Adipocyte (in vitro differentiated cells): ENCODE measurements at places on chromosomes 11 and 22.

GRCh38 chr11:15451713-15452112, 337.0 kb downstream of the INSC start:
- no peak for DNase-seq

DNA sequence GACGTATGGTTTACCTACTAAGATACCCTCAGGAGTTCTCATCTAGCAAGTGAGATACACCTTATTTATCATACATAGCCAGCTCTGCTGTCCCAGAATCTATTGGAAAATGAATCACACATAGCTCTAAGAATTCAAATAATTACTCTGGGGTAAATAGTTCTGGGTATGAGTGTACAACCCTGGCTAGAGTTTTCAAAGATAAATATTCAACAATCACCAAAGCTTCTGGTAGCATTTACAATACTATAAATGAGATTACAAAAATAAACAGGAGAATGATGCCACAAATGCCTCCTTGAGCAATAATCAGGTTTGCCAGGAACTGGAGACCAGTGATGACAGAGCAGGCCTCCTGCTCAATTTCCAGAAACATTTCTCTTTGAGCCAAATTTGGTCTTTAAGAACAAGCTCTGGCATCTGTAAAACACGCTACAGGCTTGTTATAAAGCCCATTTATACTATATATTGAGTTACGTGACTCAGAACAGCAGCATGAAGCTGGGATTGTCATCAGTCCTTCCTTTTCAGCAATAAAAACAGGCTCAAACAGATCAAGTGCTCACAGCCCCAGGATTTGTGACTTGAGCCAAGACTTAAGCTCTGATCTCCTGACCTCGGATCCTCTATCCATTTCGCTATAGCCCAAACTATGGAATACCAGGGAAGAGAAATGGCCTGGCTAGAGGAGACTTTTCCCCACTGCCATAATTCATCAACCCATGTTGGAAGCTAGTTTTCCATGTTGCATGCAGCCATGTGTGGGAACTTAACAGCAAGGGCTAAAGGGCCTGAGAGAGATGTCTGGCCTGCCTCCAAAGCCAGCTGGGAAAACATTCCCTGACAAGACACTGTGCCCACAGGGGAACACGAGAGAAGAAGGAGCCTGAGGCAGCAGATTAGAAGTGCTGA, 19.7 kb downstream of the RAB30 start:
- DNase-seq = peak; percentile 97

DNA sequence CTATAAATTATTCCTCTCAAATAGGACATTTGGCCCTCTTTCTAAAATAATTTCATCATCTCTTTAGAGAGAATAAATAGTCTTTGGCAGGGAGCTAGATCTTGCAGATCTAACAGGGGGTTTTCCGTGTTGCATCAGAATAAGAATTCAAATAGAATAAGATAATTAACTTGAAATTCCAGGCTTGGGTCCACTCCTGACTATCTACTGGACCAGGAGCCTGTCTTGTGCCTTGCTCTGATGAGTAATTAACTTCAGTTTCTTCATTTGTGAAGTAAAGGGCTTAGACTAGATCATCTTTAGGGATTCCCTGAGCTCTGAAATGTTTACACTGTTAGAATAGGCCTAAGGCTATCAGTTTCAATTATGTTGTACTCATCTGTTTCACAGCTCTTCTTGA, 23.5 kb upstream of the TMEM123 start:
- DNase-seq = peak; percentile 70

- peak; percentile 85 for DNase-seq
These were observed 48.3 kb downstream of the RPUSD4 start for GRCh38 chr11:126163074-126163700.

GRCh38 chr22:31333641-31334040, 12.5 kb downstream of the PATZ1 start:
- no peak for DNase-seq

GRCh38 chr11:114293201-114293711, 2.9 kb upstream of the NNMT start:
- DNase-seq = no peak

- peak; percentile 82 for DNase-seq
These were observed at the start of gene OR51D1 for GRCh38 chr11:4636962-4637661. Gene OR51D1 (plus strand): TSS chr11:4637477. CDS start chr11:4639791, 2,314 bp downstream.

DNA sequence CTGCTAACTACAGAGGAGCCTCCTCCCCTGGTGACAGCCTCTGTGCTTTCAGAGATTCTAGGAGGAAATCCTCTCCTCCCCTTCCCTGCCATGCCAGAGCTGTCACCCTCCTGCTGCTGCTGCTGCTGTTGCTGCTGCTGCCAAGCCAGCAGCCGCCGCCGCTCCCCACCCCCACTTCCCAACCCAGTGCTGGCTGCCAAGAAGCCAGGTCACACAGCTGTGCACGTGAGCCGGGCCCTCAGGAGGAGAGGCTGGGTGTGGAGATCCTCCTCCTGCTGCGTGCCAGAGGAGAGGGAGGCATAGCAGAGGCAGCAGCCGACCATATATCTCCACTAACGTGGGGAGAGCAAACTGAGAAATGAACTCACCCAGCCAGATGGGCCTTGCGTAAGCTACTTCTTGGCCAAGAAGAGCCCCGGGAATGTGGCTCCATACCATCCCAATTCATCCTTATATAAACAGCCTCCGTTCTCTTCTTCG, 12.4 kb downstream of the CRY2 start:
- DNase-seq = peak; percentile 97

GRCh38 chr22:17548756-17549035, 14.6 kb upstream of the SLC25A18 start:
- no peak for DNase-seq

DNA sequence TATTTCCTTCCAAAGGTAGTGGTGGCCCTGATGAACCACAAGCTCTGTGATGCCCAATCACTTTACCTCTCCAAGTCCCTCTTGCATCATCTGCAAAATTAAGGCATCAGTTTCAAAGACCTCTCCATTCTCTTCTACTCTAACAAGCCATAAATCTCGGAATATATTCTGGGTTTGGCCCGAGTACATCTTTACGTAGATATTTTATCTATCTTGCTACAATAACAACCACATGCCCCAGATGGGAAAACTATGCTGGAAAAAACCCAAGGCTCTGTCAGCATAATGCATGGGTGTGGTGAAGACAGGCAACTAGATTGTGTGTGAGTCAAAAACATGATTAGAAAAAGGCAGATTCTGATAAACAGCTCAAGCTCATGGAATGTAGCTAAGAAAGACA, 228.2 kb upstream of the BLID start:
- DNase-seq = peak; percentile 88

GRCh38 chr11:86197448-86197847, 47.1 kb upstream of the EED start:
- peak; percentile 30 for DNase-seq

DNA sequence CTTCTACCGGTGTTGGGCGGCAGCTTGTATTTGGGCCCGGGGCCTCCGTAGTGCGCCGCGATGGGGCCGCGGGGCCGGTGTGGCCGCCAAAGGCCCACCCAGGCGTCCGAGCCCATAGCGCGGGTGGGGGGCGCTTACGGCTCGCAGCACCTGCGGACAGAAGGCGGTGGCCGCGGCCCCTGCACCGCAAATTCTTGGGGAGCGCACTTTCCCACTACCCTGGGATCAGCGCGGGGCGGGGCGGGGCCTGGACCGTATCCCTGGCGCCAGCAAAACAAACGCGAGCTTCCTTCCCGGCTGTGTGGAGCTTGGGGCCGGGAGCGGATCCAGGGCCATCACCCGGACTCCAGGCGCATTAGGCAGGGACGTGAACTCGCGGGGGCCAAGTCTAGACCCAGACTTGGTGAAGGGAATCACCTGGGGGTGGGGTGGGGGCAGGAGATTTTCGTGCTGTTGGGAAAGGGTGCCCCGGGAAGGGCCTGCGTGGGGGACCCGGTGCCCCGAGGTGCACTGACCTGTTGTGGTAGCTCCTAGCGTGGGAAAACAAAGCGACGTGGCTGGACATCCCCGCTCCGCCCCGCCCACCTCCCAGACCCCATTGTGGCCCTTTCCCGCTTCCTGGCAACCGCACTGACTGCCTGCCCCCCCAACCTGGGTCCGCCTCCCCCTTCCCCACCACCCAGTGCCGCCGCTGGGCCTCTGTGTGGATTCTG, 2.3 kb upstream of the TYMP start:
- peak; percentile 83 for DNase-seq

DNA sequence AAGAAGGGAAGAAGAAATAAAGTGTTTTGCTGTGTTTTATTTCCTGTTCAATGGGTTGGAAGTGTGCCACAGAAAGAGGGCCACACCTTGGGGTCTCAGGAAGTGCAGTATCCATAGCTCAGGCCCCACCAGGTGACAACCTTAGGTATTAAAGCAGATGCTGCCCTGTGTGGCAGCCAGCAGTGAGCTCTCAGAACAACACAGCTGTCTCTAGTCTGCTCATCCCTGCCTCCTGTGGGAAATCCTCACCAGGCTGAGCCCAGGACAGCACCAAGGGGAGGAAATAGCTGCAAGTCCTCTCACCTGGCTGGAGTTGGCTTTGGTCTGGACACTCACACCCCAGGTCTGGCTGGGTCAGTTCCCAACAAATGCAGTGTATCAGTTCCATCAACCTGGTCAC, 25.1 kb downstream of the ARL14EP start:
- no peak for DNase-seq

DNA sequence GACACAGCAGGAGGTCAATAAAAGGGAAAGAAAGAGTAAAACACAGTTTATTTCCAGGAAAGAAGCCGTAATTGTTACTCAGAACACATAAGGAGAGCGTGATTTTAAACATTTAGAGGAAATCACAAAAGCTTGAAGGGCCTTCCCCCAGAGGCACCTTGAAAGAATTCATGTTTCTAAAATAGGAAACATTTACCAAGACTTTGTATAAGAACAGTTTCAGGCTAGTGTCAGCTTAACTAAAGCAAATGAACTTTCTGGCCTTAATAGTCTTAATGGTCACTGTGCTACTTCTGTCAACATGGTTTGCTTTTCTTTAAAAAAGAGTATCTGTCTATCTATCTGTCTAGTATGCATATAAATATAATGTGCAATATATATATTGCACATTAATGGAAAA, 208.8 kb downstream of the CNTN5 start:
- no peak for DNase-seq

DNA sequence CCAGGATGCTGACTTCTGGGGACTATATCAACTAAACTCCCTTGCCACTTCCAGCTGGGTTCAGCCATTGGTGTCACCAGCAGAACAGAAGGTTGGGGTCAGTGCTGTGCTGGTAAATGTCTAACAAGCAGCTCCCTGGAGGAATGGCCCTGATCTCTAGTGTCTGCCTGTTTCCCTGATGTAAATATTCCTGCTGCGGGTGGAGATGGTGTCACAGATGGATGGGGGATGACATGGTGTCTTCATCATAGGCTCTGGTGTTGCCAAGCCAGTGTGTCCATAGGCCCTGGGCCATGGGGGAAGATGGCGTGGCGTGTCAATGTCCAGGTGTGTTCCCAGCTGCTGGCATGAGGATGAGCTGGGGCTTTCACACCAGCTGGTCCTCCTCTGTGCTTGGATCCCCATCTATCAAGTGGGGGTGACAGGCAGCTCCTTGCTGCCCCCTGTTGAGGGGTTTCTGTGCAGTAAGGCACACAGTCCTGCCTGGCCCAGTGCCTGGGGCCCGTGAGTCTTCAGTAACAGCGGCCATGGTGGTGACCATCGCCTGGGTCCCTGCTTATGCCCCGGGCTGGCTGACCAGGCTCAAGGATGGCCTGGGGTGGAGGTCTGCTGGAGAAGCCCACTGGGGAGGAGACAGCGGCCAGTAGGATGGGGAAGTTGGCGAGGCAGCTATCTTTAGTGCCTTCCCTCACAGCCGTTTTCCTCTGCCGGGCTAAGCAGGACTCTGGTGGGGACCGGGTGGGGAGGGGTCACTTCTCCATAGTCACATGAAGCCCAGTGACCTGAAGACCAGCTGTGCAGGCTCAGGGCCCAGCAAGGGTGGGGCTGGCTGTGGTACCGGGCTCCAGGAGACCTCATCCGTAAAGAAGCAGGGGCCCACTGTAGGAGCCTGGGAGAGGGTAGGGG, 12.7 kb downstream of the RPL3 start:
- no peak for DNase-seq

DNA sequence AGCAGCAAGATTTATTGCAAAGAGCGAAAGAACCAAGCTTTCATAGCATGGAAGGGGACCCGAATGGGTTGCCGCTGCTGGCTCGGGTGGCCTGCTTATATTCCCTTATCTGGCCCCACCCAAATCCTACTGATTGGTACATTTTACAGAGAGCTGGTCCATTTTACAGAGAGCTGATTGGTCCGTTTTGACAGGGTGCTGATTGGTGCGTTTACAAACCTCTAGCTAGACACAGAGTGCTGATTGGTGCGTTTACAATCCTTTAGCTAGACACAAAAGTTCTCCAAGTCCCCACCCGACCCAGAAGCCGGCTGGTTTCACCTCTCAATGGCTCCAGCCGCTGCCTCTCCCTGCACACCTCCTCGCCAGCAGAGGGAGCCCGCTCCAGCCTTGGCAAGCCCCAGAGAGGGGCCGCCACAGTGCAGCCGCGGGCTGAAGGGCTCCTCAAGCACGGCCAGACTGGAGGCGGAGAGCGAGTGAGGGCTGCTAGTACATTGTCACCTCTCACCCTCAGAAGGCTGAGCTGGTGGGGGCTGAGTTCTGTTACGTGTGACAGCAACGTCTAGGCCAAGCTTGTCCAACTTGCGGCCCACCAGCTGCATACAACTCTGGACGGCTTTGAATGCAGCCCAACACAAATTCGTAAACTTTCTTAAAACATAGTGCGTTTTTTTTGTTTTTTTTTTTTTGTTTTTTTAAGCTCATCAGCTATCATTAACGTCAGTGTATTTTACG, 8.7 kb downstream of the PTH start:
- peak; percentile 59 for DNase-seq

- peak; percentile 87 for DNase-seq
These were observed 10.2 kb upstream of the LDHA start for GRCh38 chr11:18384157-18384641.

DNA sequence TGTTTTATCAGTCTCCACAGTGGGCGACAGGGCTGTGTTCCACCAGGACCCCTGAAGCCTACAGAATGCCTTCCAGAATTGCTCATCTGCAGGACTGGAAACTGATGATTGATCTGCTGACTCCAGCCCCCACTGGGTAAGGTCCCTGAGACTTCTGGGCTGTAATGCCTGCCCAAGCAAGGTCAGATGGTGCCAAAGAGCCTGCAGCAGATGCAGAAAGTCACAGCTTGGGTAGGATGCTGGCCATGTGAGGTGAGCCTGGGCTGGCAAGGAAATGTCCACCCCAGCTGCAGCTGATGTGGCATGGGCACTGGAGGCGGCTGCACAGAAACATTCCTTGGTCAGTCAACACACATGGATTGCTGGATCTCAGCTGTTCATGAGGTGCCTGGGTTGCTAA, 30.9 kb downstream of the LRRC32 start:
- no peak for DNase-seq

GRCh38 chr11:2932850-2933251, 3.6 kb upstream of the PHLDA2 start:
- no peak for DNase-seq
